ENCODE measurements at places on chromosomes 5 and 9. TPM values are rescaled to one million over a fixed set of nuclear protein-coding genes. Genes with fewer than 3 reads are reported as not detected.

- peak; percentile 21 for DNase-seq
These were observed 33.5 kb downstream of the CSNK1G3 start for GRCh38 chr5:123545506-123545905.

DNA sequence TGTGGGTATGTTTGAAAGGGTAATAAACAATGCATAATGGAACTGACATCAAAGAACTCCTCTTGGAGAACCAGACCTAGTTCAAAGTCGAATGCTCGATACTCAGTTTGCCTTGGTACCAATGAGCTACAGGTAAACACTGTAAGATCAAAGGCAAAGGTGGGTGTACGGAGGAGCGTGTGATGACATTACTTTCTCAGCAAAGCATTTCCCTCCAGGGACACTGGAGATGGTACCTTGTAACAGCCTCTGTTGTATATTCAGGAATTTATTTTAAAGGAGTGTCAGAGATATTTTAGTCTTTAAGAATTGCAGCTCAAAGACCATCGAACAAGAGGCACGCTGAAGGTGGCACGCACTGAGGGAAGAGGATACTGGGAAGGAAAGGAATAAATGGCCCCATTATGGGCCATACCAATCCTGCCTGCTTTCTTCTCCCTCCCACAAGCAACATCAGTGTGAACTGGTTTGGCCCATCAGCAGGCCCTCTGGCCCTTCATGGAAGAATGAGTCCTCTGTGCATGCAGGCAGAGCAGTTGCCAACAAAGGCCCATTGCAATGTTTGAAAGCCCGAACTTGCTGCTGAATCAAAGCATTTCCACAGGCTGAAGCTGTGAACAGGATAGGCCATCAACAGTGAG lies 410.2 kb downstream of the ACTL7B start:
- DNase-seq, result no peak

GRCh38 chr5:126099077-126099476 lies 324.1 kb upstream of the GRAMD2B start:
- DNase-seq, result no peak

GRCh38 chr5:94908889-94909480 lies 290.5 kb downstream of the SLF1 start:
- DNase-seq, result no peak

DNA sequence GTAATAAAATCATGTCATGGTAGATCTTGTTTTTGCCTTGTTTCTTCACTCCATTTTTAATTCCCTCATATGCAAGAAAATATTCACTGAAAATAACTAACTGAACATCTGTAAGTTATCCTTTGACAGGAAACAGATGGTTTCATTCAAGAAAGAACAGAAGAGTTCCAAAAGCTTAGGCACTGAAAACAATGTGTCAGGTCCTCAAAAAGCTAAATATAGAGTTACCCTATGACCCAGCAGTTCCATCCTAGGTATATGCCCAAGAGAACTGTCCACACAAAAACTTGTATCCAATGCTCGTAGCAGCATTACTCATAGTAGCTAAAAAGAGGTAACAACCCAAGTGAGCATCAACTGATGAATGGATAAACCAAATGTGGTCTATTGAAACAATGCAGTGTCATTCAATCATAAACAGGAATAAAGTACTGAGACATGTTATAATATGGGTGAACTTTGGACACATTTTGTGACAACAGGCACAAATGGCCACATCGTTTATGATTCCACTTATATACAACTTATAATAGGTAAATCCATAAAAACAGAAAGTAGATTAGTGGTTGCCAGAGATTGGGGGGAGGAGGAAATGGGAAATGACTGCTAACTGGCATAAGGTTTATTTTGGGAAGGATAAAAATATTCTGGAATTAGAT lies 231.0 kb downstream of the FRMD3 start:
- no peak for DNase-seq

The GABRB2 gene
- 0.64 TPM for total RNA-seq

DNA sequence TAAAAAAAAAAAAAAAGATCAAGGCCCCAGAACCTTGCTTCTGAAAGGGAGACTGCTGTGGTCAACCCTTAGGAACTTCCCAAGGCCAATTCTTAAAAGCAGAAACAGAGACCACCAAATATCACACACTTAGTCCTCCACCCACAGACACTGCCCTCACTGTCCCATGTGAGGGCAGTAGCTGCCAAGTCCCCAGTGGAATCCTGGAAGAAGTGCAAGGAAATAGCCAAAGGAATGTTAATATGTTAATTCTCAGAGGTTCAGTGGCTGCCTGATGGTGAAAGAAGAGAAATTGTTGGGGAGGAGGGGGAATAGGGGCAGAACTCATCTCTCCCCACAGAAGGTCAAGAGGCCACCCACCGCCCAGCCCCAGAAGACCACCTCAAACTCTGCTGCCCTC lies 23.1 kb downstream of the FSTL4 start:
- DNase-seq, result no peak

The GABRA6 gene
- not detected for total RNA-seq

DNA sequence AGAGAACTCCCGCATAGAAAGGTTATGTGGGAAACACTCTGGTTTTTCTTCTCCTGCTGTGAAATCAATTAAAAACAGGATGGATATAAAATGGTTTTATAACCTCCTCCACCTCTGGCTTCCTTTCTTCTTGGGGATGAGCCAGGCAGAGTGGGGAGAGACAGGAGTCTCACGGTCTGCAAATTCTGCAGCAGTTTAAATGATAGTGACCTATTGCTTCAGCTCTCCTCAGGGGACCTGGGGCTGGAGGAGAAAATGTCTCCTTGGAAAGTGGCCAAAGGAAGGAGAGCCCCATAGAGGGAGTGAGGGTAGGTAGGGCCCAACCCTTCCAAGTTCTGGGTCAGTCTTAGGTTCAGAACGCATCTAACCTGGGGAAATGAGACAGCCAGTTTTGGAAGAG lies 118.8 kb downstream of the MTX3 start:
- DNase-seq, result no peak

GRCh38 chr5:91668261-91668660 lies 285.1 kb upstream of the ARRDC3 start:
- DNase-seq, result no peak

- no peak for DNase-seq
These were observed 117.4 kb downstream of the KLHL3 start for GRCh38 chr5:137618476-137618875.

Measured in transverse colon (tissue), 4 donors.